Heart right ventricle (tissue), 16 donors: ENCODE measurements at places on chromosomes 11 and 22. TPM values are rescaled to one million over a fixed set of nuclear protein-coding genes. Genes with fewer than 3 reads are reported as not detected.

- no peak for DNase-seq
Observed at GRCh38 chr11:6156628-6157359, 13.3 kb downstream of the OR52B2 start.

Gene IFTAP
- 54.6 TPM for polyA plus RNA-seq

Gene SCGB1C1
- not detected for polyA plus RNA-seq

Gene ANGPTL5
- polyA plus RNA-seq, result 0.95 TPM

DNA sequence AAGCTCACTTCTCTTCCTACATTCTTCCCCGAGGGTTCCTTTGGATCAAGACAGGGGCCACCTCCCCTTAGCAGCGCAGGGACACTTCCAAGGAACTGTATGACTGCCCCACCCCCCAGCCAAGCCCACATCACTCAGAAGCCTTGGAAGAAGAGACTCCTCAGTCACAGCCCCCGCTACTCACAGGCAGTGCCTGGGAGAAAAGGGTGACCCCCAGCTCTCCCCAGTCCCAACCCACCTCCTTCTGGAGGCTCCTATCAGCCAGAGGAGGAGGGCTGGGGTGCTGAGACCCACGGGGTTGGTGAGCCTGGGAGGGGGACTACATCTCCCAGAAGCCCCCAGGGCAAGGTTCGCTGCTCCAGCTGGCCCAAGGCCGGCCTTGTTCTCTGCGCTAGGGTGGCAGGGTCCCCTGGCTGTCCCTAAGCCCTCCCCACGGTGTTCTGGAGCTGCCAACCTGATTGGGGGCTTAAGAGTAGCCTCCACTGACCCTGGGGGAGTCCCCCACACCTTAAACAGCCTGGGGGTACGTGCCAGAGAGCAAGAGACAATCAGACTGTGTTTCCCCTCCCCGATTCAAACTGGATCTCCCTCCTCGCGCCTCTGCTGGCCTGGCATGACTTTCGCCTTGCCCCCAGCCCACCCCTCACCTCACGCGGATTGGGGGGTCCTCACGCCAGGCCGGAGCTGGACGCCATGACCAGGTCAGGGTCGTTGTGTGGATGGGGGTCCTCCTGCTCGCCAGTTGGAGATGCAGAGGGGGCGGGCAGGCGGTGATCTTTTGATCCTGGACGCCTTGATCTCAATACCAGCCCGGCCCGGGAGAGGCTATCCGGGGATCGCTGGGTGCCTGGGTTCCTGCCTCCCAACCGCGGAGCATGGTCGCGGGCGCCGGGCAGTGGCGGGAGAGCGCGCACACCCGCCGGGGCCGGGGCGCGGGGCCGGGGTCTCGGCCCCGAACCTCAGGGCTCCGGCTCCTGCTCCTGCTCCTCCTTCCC is 838 bp downstream of the BCL9L start:
- peak; percentile 69 for DNase-seq

- DNase-seq, result no peak
Observed at GRCh38 chr11:34636127-34636526, 15.2 kb downstream of the EHF start.

GRCh38 chr11:71447791-71448256 is 369 bp downstream of the DHCR7 start:
- no peak for DNase-seq

Gene C22orf42
- polyA plus RNA-seq, result not detected

DNA sequence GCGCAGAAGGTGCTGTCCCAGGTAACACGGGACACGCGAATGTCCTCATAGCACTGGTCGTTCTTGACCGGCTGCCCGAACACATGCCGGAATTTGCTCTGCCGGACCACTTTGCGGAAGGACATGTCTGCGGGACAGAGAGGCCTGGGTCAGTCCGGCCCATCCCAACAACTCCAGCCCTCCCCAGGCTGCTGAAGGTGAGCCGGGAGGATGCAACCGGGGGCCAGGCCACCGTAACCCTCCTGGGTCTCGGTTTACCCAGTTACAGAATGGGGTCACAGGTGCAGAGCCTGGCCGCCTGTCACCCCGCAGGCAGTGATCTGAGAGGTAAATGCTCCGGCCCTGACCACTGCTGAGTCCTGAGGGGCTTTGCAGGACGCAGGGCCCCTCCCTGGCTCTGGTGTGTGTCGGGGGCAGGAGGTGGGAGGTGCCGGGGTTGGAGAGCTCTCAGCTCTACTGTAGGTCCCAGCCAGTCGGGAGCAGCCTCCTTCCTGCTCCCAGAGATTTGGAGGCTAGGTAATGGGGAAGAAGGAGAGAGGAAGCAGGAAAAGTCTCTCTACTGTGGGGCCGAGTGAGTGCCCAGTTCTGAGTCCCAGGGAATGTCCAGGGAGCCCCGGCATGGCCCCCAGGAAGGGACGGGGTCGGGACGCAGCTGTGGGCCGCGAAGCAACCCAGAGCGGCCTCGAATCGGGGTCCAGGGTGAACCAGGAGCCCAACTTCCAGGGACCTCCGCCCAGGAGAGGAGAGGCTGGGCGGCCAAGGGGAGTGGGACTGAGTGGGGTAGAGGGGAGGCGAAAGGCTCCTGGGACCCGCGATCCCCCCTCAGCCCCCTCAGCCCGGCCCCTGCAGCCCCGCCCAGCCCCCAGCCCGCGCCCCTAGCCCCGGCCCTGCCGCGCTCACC is 522 bp downstream of the CORO1B start:
- DNase-seq, result no peak

Gene CCDC15
- 0.44 TPM for polyA plus RNA-seq

Gene TSPAN18
- polyA plus RNA-seq, result 37.7 TPM

GRCh38 chr11:27468995-27469695 is 3.4 kb downstream of the LGR4 start:
- no peak for DNase-seq

DNA sequence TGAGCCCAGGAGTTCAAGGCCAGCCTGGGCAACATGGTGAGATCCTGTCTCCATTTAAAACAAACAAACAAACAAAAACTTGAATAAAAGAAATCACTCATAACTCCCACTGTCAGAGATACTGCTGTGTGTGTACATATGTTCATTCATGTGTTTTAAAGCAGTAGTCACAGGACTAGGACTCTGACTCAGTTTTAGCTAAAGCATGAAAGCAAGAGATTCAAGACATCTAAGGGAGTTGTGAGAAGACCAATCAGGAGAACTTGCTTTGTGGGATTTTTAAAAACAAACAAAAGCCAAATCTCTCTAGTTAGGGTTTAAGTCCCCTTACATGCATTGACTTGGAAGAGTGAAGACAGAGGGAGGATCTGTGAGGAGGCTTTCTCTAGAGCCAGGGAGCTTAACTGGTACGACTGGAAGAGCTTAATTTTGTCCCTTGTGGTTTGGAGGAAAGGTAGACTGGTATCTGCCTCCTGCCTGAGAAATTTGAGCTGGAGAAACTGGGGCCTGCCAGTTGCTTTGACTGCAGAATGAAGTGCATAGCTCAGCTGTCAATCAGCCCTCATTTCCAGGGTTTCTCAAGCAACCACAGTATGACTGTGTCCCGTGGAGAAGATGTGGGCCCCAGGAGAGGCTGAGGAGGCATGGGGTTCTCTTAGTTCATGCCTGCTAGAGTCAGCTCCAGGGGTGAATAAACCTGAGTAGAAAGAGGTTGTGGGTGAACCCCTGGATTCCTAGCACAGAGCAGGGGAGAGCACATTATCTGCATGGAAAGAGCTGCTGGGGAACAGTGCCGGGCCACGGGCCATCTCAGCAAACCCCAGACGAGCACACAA is 30.6 kb downstream of the EXPH5 start:
- no peak for DNase-seq

Gene SERPING1
- polyA plus RNA-seq, result 167 TPM

- no peak for DNase-seq
Observed at GRCh38 chr11:10777393-10777793, 26.3 kb downstream of the CTR9 start.

- DNase-seq, result no peak
Observed at GRCh38 chr11:12789596-12790215, 115.5 kb downstream of the TEAD1 start.

GRCh38 chr11:26734691-26735090 is 12.8 kb upstream of the SLC5A12 start:
- no peak for DNase-seq

DNA sequence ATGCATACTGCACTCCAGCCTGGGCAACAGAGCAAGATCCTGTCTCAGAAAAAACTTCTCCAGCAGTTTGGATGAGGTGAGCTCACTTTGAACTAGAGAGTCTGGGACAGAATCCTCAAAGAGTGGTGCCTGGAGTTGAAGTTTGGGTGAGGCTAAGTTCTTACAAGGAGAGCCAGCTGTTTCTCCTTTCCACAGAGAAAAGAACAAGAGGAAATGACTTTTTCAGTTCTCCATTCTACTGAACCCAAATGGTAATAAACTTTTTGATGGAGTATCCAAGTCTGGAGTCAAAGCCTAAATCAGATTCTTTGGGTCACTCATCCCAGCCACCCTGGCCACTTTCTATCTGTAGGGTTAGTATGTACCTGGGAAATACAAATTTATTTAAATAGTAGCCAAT is 102.7 kb downstream of the TRAF6 start:
- no peak for DNase-seq

DNA sequence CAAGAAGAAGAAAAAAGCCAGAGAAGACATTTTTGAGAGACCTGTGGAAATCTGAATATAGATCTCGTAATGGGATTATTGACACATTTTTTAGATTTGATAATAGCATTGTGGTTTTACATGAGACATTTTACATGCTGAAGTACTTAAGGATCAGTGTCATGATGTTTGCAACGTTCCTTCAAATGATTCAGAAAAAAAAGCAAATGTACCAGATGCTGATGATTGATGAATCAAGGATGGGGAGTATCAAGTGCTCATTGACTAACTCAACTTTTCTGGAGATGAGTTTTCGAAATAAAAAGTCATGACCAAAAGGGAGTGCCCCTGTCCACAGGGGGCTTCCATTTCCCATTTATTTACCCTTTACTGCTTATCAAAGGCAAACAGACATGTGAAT is 207.0 kb upstream of the SORL1-AS1 start:
- DNase-seq, result no peak

Gene DBX1
- not detected for polyA plus RNA-seq

DNA sequence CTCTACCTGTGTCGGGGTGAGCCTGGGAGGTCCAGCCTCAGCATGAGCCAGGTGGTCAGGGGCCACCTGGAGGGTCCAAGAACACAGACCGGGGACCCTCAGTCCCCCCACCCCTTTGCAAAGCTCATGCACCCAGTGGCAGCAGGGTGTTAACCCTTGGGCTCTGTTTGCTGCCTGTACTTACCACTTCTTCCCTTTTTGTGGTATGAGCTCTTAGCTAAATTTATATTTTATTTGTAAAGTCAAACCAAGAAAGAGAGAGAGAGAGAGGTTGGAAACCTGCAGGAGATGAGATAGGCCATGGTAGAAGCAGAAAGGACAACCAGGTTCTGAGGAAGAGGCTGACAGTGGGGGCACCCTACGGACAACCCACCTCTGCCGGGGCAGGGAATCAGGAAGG is 29.9 kb downstream of the IL10RA start:
- no peak for DNase-seq

GRCh38 chr11:124551987-124552386 is 8.5 kb upstream of the OR8B12 start:
- no peak for DNase-seq

DNA sequence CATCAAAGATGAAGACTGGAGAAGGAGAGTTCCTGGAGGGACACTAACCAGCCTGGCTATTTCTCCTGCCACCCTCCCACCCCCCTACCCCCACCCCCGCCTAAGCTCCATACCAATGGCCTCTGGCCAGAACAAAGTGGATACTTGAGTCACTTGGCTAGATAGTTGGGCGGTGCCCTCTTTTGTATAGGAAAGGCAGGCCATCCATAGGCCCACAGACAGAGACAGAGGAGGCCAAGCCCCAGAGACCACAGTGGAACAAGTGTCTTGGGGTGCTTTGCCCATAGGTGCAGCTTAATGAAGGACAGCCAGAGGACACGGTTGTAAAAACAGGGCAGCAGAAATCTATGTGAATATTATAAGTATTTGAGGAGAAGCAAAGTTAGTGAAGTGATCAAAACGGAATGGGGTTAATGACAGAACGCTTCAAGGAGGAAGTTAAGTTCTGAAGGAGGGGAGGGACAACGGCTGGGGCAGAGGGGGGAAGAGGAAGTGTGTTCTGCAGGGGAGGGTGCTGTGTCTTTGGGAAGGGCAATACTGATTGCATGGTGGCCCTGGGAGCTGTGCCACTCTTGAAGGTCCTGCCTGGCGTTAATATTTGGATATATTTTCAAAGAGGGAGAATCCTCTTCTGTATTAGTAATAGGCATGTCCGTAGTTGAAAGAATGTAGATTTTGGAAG is 32.7 kb downstream of the FLI1 start:
- no peak for DNase-seq

Gene KCNJ1
- 0.29 TPM for polyA plus RNA-seq

GRCh38 chr11:45468267-45468856 is 182.2 kb upstream of the SYT13 start:
- no peak for DNase-seq

Gene RASSF10
- polyA plus RNA-seq, result 0.15 TPM

- no peak for DNase-seq
Observed at GRCh38 chr22:49433717-49434611, 393.7 kb downstream of the BRD1 start.

DNA sequence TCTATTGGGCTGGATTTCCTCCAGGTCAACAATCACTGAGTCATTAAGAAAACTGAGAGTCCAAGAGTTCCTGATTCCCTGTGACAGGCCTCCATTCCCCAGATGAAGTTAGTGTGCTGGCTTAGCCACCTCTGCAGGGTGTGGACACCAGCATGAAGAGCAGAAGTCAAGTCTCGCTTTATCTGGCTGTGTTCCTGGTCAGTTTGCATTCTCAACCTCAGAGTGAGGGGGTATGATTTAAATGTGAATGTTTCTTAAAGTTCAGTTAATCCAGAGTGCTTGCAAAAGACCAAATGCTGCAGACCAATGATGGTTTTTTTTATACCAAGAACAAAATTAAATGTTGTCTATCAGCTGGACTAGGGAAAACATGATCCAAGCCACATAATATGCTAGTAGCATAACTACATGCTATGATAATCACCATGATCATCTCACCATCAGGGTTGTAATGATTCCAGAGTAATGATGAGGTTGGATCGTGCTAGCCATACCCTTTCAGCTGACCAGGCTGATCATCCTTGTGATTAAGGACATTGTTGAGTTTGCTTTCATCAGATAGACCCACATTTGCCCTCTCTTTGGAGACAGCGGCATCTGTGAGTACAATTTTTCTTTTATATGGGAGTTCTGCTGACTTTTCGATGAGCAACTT is 145.8 kb upstream of the ARHGAP20 start:
- DNase-seq, result no peak

Gene SMTNL1
- polyA plus RNA-seq, result not detected

Gene OR5M8
- polyA plus RNA-seq, result not detected

Gene SEPTIN3
- 0.03 TPM for polyA plus RNA-seq
